ENCODE measurements at places on chromosomes 2 and 18. TPM values are rescaled to one million over a fixed set of nuclear protein-coding genes. Genes with fewer than 3 reads are reported as not detected.
A peak's percentile ranks its signal among the peaks of the same experiment; 100 is the strongest.

GRCh38 chr18:53153281-53153680 lies 813.3 kb downstream of the DCC start:
- no peak for DNase-seq

- DNase-seq = no peak
These were observed 45.0 kb downstream of the PHLPP1 start for GRCh38 chr18:62760403-62760734.

- DNase-seq = peak; percentile 55
These were observed 8.7 kb upstream of the NGEF start for GRCh38 chr2:233021771-233022170.

Gene GCKR
- total RNA-seq = not detected
